ENCODE measurements at places on chromosomes 4 and X. TPM values are rescaled to one million over a fixed set of nuclear protein-coding genes. Genes with fewer than 3 reads are reported as not detected.

The CFAP47 gene
- 0.52 TPM for polyA plus RNA-seq

The DBET gene
- not detected for polyA plus RNA-seq

The RADX gene
- 5.1 TPM for polyA plus RNA-seq

The PABPC5 gene
- 5.5 TPM for polyA plus RNA-seq

The RXFP1 gene
- polyA plus RNA-seq, result 0.22 TPM

The UGT2B17 gene
- polyA plus RNA-seq, result not detected

The POU3F4 gene
- 7.5 TPM for polyA plus RNA-seq

The GATA1 gene
- 0.74 TPM for polyA plus RNA-seq

The PNMA6F gene
- 0.10 TPM for polyA plus RNA-seq

The PRKX gene
- 15.3 TPM for polyA plus RNA-seq

The SPANXD gene
- not detected for polyA plus RNA-seq

The GLRB gene
- polyA plus RNA-seq, result 13.8 TPM

The CT83 gene
- not detected for polyA plus RNA-seq

The PYURF gene
- polyA plus RNA-seq, result 126 TPM

The FAM184B gene
- 0.61 TPM for polyA plus RNA-seq

The MTHFD2L gene
- polyA plus RNA-seq, result 20.9 TPM

The TMEM47 gene
- polyA plus RNA-seq, result 43.9 TPM

The MAGEA12 gene
- not detected for polyA plus RNA-seq

The CISD2 gene
- 54.8 TPM for polyA plus RNA-seq

The GBA3 gene
- polyA plus RNA-seq, result 13.9 TPM

The TRPC3 gene
- polyA plus RNA-seq, result 1.3 TPM

The GIMD1 gene
- not detected for polyA plus RNA-seq

The XAGE2 gene
- not detected for polyA plus RNA-seq

The MAGEA9B gene
- not detected for polyA plus RNA-seq

The LIMCH1 gene
- 107 TPM for polyA plus RNA-seq

The RHOXF2B gene
- 0.49 TPM for polyA plus RNA-seq

The ABCG2 gene
- polyA plus RNA-seq, result 8.5 TPM

The WDFY3 gene
- 53.5 TPM for polyA plus RNA-seq

The NUP62CL gene
- polyA plus RNA-seq, result 13.5 TPM

The NONO gene
- 653 TPM for polyA plus RNA-seq

The UCP1 gene
- 0.18 TPM for polyA plus RNA-seq

The NLGN4X gene
- polyA plus RNA-seq, result 14.4 TPM

The FOXP3 gene
- 0.76 TPM for polyA plus RNA-seq

The TMEM255A gene
- polyA plus RNA-seq, result 0.41 TPM

The MAGEC3 gene
- not detected for polyA plus RNA-seq

The FAM47A gene
- polyA plus RNA-seq, result not detected

The PPBP gene
- polyA plus RNA-seq, result 27.0 TPM

The TMPRSS11B gene
- polyA plus RNA-seq, result not detected

The N4BP2 gene
- polyA plus RNA-seq, result 23.7 TPM

The CCSER1 gene
- polyA plus RNA-seq, result 19.7 TPM

The CNGA1 gene
- polyA plus RNA-seq, result 4.2 TPM

The ARSJ gene
- 18.5 TPM for polyA plus RNA-seq

The SLC2A9 gene
- 11.3 TPM for polyA plus RNA-seq

The HS6ST2 gene
- polyA plus RNA-seq, result 25.8 TPM

The PNMA6A gene
- 7.8 TPM for polyA plus RNA-seq

The TNMD gene
- 3.8 TPM for polyA plus RNA-seq
